ENCODE measurements at places on chromosomes 13 and 19.

GRCh38 chr19:56159622-56160271, 16.1 kb upstream of the GALP start:
- no peak for DNase-seq

GRCh38 chr19:43651758-43652545, 12.3 kb upstream of the CADM4 start:
- no peak for DNase-seq

DNA sequence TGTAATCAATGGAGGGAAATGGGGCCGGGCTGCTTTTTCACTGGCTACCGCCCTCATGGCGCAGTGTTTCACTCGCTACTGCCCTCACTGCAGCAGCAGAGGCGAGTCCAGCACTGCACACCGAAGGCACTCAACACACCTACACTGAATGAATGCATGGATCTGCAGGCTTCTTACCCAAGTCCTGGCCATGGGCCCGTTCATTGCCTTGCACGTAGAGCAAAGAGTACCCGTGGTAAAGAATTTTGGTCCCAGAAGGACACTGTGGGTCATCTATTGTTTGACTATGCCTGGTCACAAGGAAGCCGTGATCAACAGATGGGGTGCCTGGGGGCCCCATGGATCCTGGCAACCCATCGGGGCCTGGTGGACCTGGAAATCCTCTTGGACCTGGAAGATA, 144.9 kb downstream of the COL4A1 start:
- no peak for DNase-seq

GRCh38 chr19:35731353-35731752, 10.9 kb downstream of the IGFLR1 start:
- no peak for DNase-seq

- no peak for DNase-seq
Measured at GRCh38 chr19:55441692-55442321, 1.3 kb downstream of the SHISA7 start.

DNA sequence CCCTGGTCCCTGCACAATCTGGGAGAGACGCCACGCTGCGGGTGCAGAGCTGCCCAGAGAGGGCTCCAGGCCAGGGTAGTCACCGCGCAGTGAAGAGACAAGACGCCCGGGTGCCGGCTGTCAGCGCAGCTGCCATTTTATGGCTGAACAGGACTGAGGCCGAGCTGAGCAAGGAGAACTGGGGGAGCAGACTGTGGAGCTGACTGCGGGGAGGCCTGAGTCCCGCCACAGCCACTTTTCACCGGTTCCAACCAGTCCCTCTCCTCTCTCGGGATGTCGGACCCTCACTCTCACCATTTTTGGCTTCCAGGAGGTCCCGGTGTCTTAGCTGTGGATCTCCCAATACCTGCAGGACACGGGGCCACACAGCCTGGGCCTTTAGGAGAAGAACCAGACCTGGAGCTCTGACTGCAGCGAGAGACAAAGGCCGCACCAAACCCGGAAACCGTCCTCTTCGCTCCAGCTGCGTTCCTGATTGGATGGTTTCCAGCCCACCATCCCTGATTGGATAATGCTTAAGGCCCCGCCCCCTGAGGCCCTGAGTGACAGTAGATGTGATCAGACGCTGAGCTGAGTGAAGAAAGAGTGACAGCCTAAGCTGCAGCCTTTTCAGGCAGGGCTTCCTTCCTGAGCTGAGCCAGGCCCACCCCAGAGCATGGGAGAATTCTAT, at the start of gene ZNF626:
Gene ZNF626 (minus strand): TSS at position 422 of the 670 bp plus-strand sequence. CDS start 125 bp downstream, at position 297.
- DNase-seq, result peak; percentile 82

- no peak for DNase-seq
Measured at GRCh38 chr19:46413262-46414031, at the start of gene CCDC8. Gene CCDC8 (minus strand): TSS chr19:46413564. CDS start chr19:46412810, 754 bp downstream.

GRCh38 chr13:72290962-72291681, 424.1 kb upstream of the DACH1 start:
- DNase-seq, result no peak

DNA sequence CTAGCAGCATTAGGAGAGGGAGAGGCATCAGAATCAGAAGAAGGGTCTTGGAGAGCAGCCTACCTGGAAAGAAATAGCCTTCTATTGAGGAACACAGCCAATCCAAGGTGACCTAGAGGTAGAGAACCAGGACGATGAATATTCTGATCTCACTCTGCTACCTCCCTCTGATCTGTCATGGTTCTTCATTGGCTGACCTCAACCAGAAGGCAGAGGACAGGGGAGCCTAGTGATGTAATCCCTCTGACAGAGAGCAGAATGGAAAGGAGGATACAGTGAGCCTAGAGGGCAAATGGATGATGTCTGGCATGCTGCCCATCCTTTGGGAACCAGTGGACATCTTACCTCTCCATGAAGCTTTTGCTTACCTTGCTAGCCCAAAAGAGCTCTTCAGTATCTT, 3.6 kb downstream of the ZNF507 start:
- no peak for DNase-seq

DNA sequence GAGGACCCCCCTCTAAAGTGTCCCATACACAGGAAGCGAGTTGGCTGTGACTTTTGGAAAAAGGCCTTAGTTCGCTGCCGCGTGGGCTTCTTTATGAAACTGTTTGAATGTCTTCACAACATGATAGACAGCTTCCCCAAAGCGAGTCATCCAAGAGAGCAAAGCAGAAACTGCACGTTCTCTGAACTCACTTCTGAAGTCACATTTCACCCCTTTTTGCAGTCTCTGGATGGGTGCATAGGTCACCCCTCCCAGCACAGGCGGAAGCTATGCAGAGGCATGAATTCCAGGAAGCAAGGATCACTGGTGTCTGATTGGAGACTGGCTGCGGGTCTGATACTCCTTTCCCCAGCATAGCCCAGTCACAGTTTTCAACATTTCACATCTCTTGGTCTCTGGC, 10.6 kb downstream of the GPI start:
- no peak for DNase-seq

DNA sequence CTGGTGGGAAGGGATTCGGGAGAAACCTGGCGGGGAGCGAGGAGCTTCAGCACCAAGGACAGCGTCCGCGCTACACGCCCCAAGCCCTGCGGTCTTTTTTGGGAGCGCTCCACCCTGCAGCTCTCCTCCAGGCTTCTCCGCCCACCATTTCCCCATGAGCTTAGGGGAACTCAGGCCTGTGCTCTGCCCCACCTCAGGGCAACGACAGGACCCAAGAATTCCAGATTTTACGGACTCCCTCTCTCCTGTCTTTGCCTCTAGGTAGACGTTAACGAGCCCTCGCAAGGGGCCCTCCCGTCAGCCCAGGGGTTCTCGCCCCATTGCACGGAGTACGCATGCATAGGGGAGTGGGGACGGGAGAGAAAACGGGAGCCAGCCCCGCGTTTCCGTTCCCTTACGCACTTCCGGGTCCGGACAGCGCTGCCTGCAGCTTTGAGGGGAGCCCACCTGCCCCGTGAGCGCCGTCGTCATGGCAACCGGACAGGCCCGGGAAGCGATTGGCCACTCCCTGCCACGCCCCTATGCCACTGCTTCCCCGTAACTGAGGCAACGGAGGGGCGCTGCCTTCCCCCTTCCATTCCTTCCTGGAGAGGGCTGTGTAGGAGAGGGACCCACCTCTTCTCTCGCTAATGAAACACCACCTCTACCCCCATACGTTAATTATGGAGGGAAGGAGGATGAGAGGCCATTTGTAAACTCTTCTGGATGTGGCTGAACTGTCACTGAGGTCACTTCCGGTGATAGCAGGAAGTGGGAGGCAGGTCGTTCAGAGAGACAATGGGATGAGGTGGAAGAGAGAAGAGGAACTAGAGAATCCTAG, 20.8 kb downstream of the NOVA2 start:
- DNase-seq, result peak; percentile 15

- DNase-seq, result no peak
Measured at GRCh38 chr13:31301119-31301518, 101.3 kb downstream of the B3GLCT start.

- DNase-seq, result no peak
Measured at GRCh38 chr13:25469169-25469525, 97.4 kb downstream of the ATP8A2 start.

DNA sequence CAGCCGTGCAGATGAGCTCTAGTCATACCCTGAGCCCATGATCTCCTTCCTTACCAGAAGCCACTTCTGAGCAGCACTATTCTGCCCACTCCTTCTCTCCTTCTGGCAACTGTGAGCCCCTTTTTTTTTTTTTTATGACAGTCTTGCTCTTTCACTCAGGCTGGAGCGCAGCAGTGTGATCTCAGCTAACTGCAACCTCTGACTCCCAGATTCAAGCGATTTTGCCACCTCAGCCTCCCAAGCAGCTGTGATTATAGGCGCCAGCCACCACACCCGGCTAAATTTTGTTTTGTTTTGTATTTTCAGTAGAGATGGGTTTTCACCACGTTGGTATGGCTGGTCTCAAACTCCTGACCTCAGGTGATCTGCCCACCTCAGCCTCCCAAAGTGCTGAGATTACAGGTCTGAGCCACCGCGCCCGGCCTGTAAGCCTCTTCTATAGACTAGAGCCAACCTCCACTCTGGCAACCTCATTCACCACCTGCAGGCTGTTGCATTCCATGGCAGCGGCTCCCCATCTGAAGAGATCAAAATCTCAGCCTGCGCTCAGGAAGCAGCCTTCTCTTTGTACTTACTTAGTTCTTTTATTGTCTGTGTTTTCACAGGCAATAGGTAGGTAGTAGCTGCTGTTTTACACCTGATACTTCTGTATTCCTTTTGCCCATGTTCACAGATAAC, 34.8 kb upstream of the NDFIP2 start:
- peak; percentile 46 for DNase-seq

DNA sequence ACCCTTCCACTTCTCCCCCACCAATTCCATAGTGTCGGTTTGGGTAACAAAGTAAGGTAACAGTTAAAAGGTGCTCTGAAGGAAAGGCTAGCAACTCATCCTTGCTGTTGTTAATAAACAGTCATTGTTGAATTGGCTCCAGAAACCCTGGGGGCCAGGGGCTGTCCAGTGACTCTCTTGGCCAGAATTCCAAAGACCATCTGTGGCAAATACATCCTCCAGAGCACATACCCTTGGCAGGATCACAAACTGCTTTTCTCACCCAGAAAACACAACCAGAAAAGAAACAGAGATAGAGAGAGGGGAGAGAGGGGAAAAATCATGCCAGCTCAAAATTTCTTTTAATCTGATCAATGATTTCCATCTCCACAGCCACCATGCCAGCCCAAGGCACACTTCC, 22.1 kb downstream of the CACNA1A start:
- DNase-seq, result no peak

GRCh38 chr13:31092646-31093045, 69.1 kb downstream of the HSPH1 start:
- DNase-seq, result no peak

GRCh38 chr13:49341517-49341916, 93.8 kb downstream of the CDADC1 start:
- DNase-seq, result no peak

DNA sequence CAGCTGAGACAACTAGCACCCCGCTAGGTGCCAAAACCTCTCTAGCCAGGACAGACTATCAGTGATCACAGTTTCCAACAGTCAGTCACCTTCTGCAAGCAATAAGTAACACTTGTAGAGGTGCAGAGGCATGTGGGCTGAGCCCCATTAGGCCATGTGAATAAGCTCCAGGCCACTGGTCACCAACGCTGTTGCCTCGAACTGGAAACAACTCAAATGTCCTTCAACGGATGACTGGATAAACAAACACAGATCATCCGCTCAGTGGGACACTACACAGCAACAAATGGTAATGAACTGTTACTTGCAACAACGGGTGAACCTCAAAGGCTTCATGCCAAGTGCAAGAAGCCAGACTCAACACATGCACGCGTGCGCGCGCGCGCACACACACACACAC, 27.5 kb upstream of the TMEM160 start:
- no peak for DNase-seq

- DNase-seq, result peak; percentile 84
Measured at GRCh38 chr19:18304458-18305310, 18.2 kb downstream of the LSM4 start.

- DNase-seq, result no peak
Measured at GRCh38 chr19:12788042-12788681, 3.1 kb upstream of the JUNB start.

DNA sequence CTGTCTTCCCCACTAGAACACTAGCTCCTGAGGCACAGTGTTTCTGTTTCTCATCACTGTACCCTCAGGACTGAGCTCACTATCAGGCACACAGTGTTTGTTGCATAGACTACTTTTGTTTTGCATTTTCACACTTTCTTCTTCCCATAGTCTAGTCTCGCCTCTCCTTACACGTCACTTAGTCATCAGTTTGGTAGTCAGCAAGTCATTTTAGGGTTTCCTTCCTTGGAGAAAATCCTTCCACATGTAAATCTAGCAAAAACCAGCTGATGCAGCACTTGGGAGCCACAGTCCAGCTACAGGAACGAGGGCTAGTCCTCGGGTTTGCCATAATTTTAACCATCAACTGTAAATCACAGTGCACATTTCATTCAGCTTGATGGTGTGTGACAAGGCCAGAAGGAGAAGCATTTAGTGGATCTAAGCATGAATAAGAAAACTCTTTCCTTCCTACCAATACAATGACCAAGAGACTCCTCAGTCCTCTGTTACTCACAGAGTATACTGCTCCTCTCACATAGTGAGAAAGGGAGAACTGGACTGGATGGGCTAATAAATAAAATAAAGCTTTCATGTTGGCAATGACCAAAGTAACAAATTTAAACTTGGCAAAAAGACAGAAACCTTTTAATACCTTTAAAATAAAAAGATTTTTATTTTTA, 221.0 kb downstream of the KLF12 start:
- DNase-seq, result no peak

DNA sequence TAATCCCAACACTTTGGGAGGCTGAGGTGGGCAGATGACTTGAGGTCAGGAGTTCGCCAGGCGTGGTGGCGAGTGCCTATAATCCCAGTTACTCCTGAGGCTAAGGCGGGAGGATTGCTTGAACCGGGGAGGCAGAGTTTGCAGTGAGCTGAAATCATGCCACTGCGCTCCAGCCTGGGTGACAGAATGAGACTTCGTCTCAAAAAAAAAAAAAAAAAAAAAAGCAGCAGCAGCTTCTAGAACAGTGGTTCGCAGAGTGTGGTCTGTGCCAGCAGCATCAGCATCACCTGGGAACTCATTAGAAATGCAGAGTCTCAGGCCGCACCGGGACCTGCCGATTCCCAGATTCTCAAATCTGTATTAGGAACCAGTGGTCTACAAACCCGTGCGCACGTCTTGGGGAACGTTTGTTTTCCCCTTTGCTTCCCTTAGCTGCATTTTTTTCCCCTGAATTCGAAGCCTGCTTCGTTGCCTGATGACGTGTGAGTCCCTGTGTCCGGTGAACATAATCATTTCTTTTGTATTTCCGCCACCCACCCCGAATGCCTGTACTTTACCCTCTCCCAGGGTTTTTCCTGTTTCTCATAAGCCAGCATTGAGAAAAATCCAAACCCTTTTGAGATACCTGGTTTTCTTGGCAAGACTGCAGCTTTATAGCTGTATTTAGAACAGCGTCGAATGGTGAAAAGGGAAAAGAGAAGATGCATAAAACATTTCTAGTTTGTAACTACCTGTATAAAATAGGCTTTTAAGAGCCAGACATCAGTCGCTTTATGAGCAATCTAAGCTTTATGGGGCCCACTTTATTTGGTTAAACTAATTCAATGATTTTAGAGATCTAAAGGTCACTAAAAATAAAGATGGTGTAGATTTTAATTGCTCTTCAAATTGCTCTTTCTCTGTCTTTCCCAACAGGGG, 49.8 kb downstream of the BICRA start:
- DNase-seq, result no peak

GRCh38 chr19:44876930-44877535, 14.0 kb upstream of the TOMM40 start:
- no peak for DNase-seq

All from CD4-positive, alpha-beta T cell (primary cell).